ENCODE measurements at places on chromosomes 13 and 19.

DNA sequence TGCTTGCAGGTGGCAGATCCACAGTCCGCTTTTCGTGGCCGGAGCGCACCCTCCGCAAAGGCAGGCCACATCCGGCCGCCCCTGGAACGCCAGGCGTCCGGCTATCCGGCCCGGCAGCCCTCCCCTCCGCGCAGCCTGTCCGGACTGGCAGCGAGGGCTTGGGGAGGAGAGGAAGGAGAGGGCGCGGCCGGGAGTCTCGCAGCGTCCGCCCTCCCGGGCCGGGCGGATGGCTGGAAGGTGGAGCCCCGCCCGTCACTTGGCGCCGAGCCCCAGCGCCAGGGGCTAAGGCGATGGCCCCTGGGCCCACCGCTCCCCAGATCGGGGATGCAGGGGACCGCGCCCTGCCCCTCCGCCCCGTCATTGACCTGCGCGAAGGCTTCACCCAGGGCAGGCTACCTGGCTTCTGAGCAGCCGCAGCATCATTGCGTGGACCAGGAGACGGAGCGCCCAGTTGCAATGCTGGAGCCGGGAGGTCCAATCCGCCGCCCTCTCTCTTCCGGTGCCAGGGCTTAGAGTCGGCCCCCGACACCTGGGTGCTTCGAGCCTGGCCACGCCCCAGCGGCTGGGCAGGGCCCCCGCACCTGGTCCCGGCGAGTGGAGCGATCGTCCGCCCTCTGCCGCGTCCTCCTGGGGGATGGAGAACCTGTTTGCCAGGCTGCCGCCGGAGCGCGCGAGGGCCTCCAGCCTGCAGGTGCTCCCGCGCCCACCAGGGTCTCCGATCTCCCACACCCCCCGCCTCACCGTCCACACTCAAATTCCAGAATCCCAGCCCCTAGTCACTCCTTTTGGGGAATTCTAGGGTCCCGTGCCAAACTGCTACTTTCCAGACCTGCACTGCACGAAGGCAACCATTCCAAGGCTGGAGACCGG is at the start of gene FUT1:
Gene FUT1, minus strand, starts transcription at position 146 of the 870 bp plus-strand sequence. CDS start 1,360 bp downstream, outside the sequence.
- DNase-seq = peak; percentile 45

DNA sequence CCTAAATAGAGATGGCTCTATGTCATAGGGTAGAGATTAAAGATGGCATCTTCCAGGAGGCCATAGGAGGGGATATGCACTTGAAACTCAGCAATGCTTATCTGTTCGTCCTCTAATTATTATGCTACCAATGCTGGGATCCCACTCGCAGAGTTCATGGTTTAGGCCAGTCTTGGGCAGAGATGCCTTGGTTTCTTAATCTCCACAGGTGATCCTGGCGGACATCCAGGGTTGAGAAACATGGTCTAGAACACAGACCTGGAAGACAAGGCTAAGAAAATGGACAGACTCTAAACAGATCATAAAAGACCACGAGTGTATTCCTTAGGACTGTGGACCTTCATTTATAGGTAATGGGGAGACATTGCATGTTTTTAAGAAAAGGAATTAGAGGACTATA is 70.0 kb upstream of the IRS2 start:
- DNase-seq = no peak

DNA sequence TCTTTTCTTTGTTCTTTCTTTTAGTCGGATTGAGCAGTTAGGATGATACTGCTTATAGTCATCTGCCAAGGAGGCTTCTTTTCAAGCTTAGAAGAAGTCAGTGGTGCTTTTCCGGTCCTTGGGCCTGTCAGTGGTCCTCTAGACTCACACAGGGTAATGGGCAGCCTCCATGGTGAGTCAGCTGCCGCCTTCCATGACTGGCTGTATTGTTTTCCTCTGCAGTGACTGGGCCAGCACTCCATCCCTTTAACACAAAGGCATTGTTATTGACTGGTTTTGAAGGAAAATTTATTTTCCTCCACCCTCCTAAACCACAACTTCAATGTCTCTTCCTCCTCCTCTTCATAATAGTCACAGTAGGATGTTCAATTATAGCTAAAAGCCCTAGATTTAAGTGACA is 47.1 kb upstream of the CNMD start:
- DNase-seq = no peak

DNA sequence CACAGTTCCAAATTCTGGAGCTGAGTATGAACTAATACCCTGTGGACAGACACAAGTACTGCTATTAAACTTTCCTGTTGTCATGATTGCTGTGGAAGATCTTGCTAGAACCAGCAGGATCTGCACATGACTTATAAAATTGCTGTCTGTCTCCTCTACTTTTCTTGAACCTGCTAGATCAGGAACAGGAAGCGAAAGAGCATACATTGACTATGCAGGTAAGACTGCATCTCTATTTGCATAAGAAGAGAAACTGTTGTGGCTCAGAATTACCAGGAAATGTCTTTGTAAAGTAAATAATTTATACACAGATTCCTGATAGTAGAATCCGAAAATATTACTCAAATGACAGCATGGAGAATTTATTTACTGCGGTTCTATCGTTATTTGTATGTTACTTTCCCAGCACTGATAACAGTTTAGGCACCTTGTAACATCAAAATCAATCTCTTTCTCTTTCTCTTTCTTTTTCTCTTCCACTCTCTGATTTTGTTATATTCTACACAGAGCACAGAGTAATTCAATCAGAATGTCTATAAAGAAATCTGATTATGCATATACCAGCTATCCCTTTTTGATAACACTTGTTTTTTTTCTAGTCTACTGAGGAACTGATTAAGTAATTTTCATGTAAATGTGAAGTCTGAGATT is 226.5 kb downstream of the MYO16 start:
- DNase-seq = no peak

DNA sequence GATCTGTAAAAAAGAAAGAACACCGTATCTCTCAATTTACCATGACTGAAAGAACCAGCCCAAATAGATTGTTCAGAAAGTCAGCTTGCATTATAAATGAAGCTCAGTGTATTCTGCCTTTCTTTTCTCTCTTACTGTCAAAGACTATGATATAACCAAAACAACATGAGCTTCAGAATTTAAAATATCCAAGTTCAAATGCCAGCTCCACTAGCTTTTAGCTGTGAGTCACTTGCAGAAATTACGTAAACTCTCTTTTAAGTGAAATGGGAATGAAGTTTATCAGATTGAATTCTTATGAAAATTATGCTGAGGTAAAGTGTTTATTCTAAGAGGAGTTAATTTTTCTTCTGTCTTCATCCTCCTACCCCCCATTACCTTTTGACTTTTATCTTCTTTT is 20.0 kb upstream of the POSTN start:
- DNase-seq = no peak

GRCh38 chr19:43928820-43929219 is 6.3 kb downstream of the ZNF45 start:
- DNase-seq = no peak

GRCh38 chr13:113861433-113862030 is 2.3 kb downstream of the GAS6 start:
- no peak for DNase-seq

- no peak for DNase-seq
Measured at GRCh38 chr13:28409648-28410047, 85.3 kb downstream of the FLT1 start.

DNA sequence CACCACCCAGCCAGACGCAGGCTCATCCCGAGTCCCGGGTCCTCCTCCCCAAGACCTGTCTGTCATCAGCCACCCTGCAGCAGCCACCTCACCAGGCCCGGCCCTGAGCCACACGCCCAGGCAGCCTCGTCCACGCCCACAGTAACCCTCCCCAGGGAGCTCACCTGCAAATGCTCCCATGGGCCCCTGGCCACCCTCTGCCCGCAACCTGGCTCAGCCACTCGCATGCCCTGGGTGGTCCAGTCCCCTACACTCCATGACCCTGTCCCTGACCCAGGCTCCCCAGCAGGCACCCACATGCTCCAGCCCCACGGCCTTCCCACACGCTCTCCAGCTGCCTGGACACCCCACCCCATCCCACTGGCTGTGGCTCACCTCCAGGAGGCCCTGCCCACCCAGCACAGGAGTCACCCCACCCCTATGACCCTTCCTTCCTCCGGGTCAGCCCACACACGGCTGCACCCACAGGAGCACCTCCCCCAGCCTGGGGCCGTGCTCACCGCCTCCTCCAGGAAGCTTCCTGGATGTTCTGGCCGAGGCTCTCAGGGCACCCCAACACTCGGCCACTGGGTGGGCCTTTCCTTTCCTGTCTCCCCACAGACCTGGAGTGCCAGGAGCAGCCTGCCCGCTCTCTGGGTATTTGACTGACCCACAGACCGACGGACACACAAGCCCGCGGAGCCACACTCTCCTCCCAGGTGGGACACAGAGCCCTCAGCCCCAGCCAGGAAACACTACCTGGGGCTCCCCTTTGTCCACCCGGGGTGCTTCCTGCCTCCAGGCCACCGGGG is 3.6 kb downstream of the TMEM259 start:
- DNase-seq = no peak

DNA sequence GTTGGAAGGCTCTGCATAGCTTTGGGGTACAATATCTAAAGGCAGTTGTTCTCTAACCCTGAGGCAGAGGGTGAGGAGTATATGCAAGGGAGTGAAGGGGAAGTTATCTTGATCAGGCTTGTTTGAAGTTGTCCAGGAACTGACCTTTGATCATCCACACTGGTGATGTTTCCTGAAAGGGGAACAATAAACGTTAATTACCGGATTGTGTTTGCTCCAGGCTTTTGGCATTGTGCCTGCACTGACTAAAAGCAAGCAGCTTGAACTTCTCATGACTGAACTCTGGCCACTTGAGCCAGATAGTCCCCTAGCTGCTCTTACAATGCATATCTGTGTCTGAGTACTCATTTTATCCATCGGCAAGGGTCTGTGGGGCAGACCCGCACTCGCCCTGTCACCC is 27.0 kb upstream of the ZNF726 start:
- DNase-seq = no peak

DNA sequence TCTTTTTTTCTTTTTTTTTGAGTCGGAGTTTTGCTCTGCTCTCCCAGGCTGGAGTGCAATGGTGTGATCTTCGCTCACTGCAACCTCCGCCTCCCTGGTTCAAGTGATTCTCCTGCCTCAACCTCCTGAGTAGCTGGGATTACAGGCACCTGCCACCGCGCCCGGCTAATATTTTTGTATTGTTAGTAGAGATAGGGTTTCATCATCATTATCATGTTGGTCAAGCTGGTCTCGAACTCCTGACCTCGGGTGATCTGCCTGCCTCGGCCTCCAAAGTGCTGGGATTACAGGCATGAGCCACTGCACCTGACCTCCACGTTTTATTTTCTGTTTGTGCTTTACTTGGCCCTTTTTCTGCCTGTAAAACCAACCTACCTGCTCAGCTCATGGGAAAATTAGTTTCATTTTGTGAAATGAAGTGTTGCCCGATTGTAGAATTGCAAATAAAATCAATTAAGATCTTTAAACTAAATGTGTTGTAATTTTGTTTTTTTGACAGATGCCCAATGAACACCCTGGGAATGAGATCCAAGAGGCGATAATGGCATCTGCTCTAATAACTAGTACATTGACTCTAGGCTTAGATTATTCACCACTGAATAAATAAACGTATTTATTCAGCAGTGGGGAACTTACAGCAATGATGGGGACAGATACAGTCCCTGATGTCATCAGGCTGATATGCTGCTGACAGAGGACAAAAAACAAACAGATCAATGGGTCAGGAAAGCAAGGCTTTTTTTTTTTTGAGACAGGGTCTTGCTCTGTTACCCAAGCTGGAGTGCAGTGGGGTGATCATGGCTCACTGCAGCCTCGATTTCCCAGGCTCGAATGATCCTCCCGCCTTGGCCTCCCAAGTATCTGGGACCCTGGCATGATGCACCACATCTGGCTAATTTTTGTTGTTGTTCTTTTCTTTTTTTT is 2.2 kb upstream of the RAB11B start:
- DNase-seq = no peak

- DNase-seq = no peak
Measured at GRCh38 chr19:19645233-19645870, 1.9 kb upstream of the GMIP start.

- no peak for DNase-seq
Measured at GRCh38 chr13:81987159-81987558, 1646.2 kb upstream of the SPRY2 start.

DNA sequence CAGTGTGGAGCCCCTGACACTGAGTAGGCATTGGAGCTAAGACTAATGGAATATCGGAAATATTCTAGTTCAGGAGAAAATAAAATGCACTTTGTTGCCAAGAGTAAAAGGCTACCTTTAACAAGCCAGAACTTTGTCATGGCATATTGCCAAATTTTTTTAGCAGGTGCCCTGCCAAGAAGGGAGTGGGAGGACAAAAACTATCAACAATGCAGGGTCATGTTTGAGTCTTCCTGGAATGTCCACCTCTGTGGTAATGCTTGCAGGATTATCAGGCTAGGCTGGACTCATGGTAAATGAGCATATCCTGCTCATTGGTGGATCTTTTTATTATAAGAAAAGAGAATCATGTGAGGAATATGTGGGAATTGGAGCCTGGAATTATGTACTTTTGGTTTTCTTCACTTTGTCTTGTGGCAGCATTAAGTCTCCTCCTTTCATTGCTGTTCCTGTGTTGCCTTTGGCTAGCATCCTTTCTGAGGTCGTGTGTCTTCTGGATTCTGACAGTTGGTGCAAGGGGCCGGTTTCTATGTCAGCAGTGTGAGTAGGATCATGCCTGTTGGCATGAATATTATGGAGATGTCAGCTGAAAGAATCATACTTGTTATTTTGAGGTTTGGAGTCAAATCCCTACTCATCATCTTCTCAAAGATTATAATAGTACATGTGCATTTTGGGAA is 122.9 kb upstream of the SPRY2 start:
- no peak for DNase-seq

GRCh38 chr19:16591803-16592556 is 19.8 kb upstream of the SLC35E1 start:
- no peak for DNase-seq

Data from stimulated activated CD4-positive, alpha-beta T cell treated with anti-CD3 and anti-CD28 coated beads, Interleukin-2, amount 100 ng/mL, for 24 hours (primary cell).